Dorsolateral prefrontal cortex (tissue), 122 donors: ENCODE measurements at places on chromosomes 16 and 17.

- DNase-seq: no peak
Measured at GRCh38 chr16:21953541-21953902, 361 bp downstream of the UQCRC2 start.

DNA sequence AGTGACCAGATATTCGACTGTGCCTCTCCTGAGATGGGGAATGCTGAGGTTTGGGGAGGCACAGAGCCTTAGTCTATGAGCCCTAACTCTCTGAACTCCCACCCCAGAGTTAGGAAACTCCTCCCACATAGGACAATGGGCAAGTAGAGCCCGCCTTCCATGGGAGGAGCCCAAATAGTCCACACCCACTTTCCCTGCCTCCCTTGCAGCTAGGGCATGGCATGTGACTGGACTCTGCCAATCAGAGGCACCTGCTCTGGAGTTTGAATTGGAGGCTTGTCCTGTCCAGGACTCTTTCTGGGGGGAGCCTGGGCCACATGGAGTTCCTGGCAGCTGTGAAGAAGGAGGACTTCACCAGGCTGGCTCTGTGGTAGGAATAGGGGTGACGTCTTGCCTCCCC, 48.4 kb downstream of the SOCS1 start:
- DNase-seq: no peak

GRCh38 chr16:85167589-85168537, 55.6 kb upstream of the CIBAR2 start:
- no peak for DNase-seq

GRCh38 chr16:58020628-58021521, 4.7 kb upstream of the MMP15 start:
- peak; percentile 71 for DNase-seq

DNA sequence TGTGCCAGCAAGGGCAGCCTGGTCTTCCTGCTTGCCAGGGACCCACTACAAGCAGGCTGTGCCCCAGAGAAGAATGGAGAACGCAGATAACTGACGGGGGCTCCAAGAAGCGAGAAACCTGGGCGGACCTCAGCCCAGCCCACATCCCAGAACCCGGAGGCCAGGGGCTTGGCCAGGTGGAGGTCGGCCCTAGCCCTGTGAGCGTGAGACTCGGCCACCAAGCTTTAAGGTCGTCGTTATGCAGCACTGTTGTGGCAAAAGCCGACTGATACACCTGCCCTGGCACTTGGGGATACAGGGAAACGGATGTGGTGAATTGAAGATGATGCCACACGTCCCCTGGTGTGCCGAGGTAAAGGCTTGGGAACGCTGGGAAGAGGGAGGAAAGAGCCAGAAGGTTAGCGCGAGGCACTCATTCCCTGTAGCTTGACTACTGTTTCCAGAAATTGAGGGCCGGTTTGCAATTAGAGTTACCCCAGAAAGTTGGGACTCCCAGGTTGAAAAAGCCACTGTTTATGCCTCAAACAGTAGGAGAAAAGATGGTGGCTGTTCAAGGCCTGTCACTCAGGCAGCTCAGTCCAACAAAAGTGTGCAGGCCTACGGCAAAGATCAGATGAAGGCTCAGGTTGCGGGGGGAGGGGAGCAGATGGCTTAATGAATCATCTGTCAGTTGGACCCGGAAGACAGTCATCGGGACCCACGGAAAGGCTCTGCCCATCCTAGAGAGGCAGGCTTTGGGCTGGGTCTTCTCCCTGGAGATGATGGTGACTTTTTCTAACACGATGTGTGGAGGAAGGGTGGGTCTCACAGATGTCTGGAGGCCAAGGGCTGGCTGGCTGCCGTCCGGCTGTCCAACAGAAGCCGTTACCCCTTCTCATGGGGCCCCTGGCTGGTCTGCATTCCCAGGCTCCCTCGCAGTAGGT, 45.6 kb upstream of the BAHCC1 start:
- no peak for DNase-seq

DNA sequence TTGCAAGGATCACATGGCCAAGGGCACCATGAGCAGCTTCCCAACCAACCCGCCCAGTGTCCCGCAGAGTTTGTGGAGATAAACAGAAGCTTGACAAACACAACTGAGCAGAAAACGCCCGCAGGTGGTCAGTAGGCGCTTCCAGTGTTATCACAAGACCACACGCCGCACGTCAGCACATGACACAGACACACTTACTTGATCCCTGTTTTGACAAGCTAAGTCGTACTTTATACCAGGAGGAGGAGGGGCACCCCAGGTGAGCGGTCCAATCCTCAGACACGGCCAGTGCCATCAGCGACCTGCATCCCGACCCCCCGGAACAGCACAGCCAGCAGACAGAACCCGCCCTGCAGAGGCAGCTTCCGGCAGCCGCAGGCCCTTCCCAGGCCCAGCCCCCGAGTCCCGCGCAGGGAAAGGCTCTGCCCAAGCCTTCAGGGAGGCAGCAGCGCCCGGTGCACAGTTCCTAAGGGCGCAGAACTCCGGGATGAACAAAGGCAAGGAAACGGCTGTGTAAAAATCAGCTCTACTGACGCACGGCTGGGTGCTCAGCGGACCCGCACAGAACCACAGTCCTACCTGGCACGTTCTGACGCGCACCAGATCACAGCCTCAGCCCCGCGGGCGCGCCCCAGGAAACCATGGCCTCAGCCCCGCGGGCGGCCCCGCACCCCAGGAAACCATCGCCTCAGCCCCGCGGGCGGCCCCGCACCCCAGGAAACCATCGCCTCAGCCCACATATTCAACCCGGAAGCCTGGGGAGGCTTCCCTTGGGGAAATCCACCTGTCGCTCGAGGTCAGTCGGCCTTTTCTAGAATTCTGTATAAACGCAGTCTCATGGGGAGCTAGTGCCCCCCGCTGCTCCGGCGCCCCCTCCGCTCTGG, 27.8 kb downstream of the AXIN1 start:
- DNase-seq: no peak

- no peak for DNase-seq
Measured at GRCh38 chr17:81488276-81488860, 24.2 kb downstream of the ACTG1 start.

DNA sequence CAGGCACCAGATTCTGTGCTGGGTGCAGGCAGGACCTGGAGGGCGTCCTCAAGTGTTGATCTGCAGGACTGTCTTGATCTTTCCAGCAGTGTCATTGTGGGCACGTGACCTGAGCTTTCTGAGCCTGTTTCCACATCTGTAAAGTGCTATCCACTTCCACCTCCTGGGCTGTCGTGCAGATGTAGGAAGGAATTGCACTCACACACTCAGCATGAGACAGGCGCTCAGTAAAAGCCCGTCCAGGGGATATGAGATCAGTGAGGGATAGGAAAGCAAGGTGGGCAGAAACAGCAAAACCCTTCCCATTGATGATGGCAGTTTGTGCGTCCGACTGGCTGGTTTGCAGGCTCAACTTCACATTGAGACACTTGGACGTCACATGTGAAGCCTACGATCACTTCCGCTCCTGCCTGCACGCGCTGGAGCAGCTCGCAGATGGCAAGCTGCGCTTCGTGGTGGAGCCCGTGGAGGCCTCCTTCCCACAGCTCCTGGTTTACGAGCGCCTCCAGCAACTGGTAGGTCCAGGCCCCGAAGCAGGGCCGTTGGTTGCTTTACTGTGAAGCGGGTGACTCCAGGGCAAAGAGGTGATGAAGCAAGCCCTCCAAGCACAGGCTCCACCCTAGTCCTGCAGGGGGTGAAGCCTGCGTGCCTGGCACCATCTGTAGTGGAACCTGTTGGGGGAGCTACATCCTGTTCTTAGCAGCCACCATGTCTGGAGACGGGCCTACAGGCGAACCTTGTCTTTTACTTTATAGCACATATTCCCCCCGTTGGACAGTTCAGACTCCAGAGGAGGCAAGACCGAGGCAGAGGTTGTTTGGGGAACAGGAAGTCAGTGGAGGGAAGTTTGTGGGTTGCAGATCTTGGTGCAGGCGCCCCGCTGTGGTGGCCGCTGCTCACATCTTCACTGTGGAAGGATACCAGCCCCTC, 23.0 kb downstream of the METTL22 start:
- DNase-seq: no peak

DNA sequence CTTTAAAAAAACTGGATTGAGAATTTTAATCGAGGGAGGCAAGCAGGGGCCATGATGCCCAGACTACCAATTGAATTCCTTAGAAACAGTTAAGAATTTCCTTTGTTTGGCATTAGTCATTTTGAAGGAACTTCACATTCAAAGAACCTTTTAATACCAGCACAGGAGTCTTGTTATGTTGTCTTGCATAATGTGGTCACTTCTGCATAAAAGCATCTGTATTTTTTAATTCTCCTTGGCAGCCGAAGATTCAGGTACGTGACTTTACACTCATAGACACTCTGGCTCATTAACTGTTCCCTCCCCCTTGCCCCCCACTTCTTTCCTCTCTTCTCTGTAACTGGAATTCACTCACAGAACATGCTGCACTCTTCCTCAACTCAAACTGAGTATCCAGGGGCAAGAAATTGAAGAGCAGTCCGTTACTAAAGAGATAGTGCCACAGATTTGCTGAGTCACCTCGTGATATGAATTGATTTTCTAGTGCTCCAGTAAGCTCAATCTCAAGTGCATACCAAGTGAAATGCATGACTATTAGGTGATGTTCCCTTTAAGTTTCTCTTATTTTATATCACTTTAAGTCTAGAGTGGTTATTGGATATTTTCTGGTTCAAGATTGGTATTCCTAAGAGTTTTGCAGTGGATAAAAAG, 572.2 kb upstream of the SOX9 start:
- no peak for DNase-seq

DNA sequence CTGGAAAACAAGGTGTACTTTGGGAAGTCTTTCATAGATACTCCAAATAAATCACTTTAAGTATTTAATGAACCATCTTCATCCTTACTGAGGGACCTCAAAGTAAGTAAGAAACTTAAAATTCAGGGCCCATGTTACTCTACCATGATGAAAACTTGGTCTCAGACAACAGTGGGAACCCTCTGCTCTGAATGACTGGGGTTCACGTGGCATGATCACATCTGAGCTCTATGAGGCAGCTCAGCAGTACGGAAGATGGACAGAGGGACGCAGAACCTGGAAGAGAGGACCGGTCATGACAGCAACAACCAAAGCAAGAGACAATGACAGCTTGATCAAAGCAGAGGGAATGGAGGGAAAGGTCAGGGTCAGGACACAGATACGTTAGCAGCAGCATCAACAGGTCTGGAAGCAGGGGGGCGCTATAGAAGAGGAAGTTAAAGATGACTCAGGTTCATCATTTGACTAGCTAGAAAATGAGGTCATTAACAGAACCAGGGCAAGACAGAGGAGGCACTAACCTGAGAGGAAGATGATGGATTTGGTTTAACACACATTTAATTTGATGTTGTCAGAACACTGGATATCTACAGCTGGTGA, 9.5 kb downstream of the XPO6 start:
- no peak for DNase-seq

DNA sequence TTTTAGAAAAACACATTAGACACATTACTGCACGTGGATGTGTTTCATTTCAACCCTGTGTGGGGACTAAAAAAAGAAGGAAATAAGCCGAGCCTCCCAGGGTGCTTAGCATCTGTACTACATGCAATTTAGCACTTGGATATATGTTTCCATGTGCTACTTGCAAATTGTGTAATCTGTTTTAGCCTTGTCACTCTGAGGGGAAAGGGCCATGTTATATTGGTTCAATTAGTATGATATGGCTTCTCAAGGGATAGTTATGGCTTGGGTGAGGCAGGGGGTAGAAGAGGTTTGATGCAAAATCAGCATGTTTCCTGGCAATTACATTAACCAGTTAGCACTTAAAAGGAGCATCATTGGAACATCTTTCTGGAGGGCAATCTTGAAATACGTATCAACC, 353.5 kb upstream of the GOT2 start:
- no peak for DNase-seq
